ENCODE measurements at places on chromosomes 3 and 15.

GRCh38 chr15:71366522-71366921 is 251.3 kb downstream of the THSD4 start:
- no peaks in the 10 kb centered on the region for H3K27me3 ChIP-seq
- H3K36me3 ChIP-seq = no peaks in the 10 kb centered on the region
- DNase-seq = no peak
- H3K27ac ChIP-seq = peak overlapping the region; percentile 84
- H3K4me3 ChIP-seq = no peak overlapping the region

GRCh38 chr3:42195879-42196330 is 70.1 kb downstream of the CCK start:
- no peaks in the 10 kb centered on the region for H3K27me3 ChIP-seq
- no peak overlapping the region for H3K4me3 ChIP-seq
- H3K4me1 ChIP-seq = no peaks in the 10 kb centered on the region
- peaks cover 1% of the 10 kb centered on the region for H3K36me3 ChIP-seq
- DNase-seq = no peak

- H3K4me3 ChIP-seq = no peak overlapping the region
- H3K27me3 ChIP-seq = no peaks in the 10 kb centered on the region
- no peak overlapping the region for H3K27ac ChIP-seq
- DNase-seq = no peak
Measured at GRCh38 chr15:66138096-66138783, 115.3 kb downstream of the MEGF11 start.

- H3K36me3 ChIP-seq = peaks cover 34% of the 10 kb centered on the region
- no peaks in the 10 kb centered on the region for H3K27me3 ChIP-seq
- peaks cover 27% of the 10 kb centered on the region for H3K4me1 ChIP-seq
- no peak overlapping the region for H3K27ac ChIP-seq
- no peak for DNase-seq
Measured at GRCh38 chr3:12931273-12931905, 90.0 kb upstream of the RPL32 start.

GRCh38 chr3:5194801-5195509 is 7.4 kb downstream of the EDEM1 start:
- peak overlapping the region; percentile 54 for H3K27ac ChIP-seq
- H3K36me3 ChIP-seq = peaks cover 1% of the 10 kb centered on the region
- DNase-seq = no peak
- H3K4me3 ChIP-seq = no peak overlapping the region
- H3K4me1 ChIP-seq = peaks cover 22% of the 10 kb centered on the region

DNA sequence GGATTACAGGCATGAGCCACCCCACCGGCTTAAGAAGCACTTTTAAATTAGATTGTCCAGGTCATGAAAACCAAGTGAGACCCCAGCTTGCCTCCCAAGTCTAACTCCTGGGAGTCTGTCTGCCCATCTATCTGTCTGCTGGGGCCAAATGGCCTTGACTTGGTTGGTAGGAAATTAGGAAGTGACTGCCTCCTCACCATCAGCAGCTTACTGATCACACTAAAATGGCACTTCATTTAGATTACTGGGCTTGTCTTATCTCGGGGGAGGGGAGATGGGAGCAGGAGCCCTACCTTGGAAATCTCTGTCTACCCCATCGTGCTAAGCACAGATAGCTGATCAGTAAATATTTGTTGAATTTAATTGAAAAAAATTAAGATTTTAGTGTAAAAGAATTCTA is 5.6 kb upstream of the LRRC2 start:
- no peaks in the 10 kb centered on the region for H3K36me3 ChIP-seq
- peaks cover 15% of the 10 kb centered on the region for H3K4me1 ChIP-seq
- no peak overlapping the region for H3K4me3 ChIP-seq
- no peak overlapping the region for H3K27ac ChIP-seq
- DNase-seq = no peak

DNA sequence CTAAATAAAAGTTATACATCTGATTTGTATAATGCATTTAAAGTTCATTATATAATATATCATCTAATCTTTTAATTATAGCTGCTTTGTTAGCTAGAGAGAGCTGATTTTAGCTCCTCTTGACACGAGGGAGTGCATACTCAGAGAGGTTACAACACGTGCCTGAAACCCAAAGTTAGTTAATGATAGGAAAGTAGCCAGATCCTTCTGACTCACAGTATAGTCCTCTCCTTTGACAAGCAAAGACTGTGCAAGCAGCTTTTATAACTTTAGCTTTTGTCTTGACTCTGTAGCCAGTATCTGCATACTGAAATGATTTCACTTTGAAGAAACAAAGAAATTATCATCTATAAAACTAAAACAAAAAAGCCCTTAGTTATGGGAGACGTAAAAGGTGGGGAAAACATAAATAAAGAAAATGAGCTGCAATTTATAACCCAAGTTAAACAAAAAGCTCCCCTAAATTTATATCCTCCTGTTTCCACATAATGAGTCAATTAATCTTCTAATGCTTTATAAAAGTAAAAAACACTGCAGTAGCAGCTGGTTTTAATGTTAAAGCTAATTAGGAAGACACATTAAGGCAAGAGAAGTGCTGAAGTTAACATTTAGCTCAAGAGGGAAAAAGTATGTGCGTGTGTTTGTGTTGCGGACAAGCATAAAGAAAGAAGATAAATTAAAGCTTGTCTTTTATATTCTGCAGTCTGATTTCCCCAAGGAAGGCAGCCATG is 13.1 kb downstream of the GABRR3 start:
- H3K36me3 ChIP-seq = no peaks in the 10 kb centered on the region
- no peaks in the 10 kb centered on the region for H3K27me3 ChIP-seq
- H3K27ac ChIP-seq = no peak overlapping the region
- H3K4me3 ChIP-seq = no peak overlapping the region
- no peak for DNase-seq
- no peaks in the 10 kb centered on the region for H3K4me1 ChIP-seq

- H3K4me3 ChIP-seq = no peak overlapping the region
- H3K27ac ChIP-seq = no peak overlapping the region
- no peaks in the 10 kb centered on the region for H3K27me3 ChIP-seq
- H3K36me3 ChIP-seq = peaks cover 4% of the 10 kb centered on the region
Measured at GRCh38 chr15:58185439-58185838, 47.3 kb downstream of the AQP9 start.

DNA sequence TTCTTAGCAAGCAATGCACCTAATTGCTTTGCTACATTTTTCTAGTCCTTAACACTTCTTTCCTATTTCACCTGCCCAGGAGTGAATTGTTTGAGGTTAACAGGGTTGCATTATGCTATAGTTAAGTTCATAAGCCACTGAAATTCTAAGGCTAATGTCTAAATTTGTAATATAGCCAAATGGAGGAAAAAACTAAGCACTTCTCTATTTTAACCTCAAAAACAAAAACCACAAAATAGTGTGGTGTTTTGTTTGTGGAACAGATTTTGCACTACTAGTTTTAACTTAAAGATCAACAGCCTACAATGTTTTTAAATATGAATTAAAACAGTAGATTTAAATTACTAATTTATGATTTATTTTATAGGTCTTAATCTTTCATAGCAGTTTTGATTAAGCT is 5.5 kb downstream of the ATOSA start:
- no peak overlapping the region for H3K4me3 ChIP-seq
- no peak for DNase-seq
- H3K27me3 ChIP-seq = no peaks in the 10 kb centered on the region
- peaks cover 34% of the 10 kb centered on the region for H3K36me3 ChIP-seq
- no peak overlapping the region for H3K27ac ChIP-seq

DNA sequence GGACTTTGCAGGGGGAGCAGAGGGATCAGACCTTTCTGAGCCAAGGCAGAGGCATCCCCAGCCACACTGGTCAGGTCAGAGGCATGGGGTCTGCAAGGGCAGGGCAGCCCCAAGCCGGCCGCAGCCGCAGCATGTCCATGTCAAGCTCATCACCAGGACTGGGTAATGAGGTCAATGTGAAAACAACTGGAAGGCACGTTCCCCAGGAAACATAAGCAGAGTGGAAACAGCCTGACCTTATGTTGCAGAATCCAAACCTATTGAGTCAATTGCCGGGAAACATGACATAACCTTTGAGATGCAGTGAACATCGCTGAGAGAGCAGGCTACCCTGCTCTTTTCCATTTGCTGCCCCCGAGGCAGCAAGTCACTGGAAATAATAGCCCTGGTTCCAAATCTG is 315.1 kb upstream of the IGF1R start:
- H3K36me3 ChIP-seq = no peaks in the 10 kb centered on the region
- H3K4me3 ChIP-seq = no peak overlapping the region
- H3K4me1 ChIP-seq = no peaks in the 10 kb centered on the region
- no peak overlapping the region for H3K27ac ChIP-seq

DNA sequence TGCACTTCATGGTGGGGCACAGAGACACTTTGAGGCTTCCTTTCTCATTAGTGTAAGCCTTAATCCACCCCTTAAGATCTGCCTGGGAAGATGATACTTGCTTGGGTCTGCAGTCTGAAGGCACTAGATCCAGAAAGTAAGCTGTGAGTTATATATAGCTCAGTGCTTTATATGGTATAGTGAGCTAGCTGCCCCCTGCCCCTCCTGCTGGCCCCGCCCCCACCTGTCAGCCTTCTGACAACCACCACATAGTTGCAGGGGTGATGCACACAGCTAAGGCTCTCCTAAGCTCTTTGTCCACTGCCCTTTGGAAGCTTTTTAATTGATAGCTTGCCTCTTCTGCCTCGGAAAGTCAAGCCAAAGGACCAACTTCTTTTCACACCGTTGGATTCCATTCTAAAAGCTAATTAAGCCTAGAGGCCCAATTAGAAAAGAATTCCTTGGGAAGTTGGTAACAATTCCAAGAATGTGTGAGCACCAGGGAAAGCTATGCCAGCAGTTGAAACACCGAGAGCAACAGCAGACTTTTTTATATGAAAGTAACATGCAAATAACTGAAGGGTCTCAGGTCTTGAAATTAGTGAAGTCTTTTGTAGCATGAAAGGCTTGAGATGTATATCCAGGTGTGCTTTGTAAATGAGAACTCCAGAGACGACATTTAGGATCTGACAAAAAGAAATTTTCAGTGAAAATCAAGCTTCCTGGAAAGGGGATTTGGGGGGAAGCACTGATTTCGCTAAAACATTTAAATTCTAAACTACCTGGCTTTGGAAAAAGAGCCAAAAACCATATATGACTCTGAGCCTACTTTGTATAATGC is 2.3 kb downstream of the TPM1 start:
- no peaks in the 10 kb centered on the region for H3K27me3 ChIP-seq
- H3K36me3 ChIP-seq = no peaks in the 10 kb centered on the region
- H3K27ac ChIP-seq = no peak overlapping the region
- DNase-seq = no peak
- peaks cover 28% of the 10 kb centered on the region for H3K4me1 ChIP-seq

GRCh38 chr15:64622410-64623260 is 152.8 kb downstream of the RBPMS2 start:
- no peak overlapping the region for H3K27ac ChIP-seq
- H3K4me1 ChIP-seq = no peaks in the 10 kb centered on the region
- H3K27me3 ChIP-seq = no peaks in the 10 kb centered on the region

- H3K27ac ChIP-seq = no peak overlapping the region
- H3K4me3 ChIP-seq = no peak overlapping the region
- no peaks in the 10 kb centered on the region for H3K27me3 ChIP-seq
- H3K4me1 ChIP-seq = peaks cover 2% of the 10 kb centered on the region
- no peaks in the 10 kb centered on the region for H3K36me3 ChIP-seq
- DNase-seq = no peak
Measured at GRCh38 chr15:40512440-40512839, 41.7 kb downstream of the CHST14 start.

GRCh38 chr3:49644684-49645083 is 29.5 kb upstream of the APEH start:
- no peak for DNase-seq
- H3K36me3 ChIP-seq = no peaks in the 10 kb centered on the region
- no peaks in the 10 kb centered on the region for H3K27me3 ChIP-seq
- H3K4me3 ChIP-seq = no peak overlapping the region

DNA sequence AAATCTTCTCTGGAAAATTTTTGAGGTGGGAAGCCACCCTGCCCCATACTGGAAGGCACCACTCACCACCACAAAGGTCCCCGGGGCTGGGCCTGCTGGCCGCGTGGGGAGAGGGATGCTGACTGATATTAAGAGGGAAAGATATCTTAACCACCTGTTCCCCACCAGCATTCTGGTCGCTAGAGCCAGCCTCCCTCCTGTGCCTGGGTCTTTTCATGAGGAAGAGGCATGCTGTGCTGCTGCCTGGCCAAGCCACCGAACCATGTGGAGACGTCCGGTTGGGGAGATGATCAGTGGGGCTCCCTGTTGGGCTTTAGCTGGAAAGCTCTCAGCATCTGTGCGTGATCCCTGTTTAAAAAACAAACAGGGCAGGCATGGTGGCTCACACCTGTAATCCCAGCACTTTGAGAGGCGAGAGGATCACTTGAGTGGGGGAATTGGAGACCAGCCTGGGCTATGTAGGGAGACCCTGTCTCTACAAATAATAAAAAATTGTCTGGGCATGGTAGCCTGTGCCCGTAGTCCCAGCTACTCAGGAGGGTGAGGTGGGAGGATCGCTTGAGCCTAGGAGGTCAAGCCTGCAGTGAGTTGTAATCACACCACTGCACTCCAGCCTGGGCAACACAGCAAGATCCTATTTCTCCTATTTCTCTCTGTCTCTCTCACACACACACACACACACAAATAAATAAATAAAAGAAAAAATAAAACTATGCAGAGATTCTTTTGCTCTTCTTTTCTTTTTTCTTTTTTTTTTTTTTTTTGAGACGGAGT is 1.0 kb downstream of the KLHL18 start:
- peak overlapping the region; percentile 99 for H3K4me3 ChIP-seq
- no peaks in the 10 kb centered on the region for H3K27me3 ChIP-seq
- peaks cover 5% of the 10 kb centered on the region for H3K4me1 ChIP-seq
- peak overlapping the region; percentile 5 for H3K27ac ChIP-seq
- DNase-seq = peak; percentile 39

DNA sequence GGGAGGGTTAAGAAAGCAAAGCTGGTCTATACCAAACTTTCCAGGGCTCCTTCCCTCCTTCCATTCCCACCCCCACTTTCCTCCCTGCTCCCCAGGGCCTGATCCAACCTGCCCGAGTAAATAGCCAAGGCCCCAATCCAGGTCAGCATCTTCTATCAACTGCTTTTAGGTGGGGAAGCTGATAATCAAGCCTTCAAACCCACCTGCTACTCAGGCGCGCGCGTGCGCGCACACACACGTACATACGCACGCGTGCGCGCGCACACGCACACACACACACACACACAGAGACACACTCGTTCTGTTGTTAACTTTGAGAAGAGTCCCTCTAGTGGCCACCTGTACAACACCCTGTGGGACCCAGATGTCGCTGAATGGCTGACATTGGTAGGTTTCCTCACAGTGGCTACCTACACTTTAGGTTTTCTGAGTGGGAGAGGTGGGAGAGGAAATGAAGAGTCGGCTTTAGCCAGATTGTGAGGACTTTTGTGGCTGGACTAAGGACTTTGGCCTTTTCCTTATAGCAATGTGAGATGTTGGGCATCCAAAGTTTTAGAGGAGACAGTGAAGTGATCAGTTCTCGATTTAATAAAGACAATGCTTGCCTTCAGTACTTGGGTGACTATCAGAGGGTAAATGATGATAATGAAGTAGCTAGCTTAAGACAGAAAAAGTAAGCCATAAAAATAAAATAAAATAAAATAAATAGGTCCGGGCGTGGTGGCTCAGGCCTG is 179.9 kb upstream of the C2CD4B start:
- H3K27me3 ChIP-seq = no peaks in the 10 kb centered on the region
- no peaks in the 10 kb centered on the region for H3K36me3 ChIP-seq
- H3K4me1 ChIP-seq = no peaks in the 10 kb centered on the region
- DNase-seq = peak; percentile 45
- H3K4me3 ChIP-seq = peak overlapping the region; percentile 38

GRCh38 chr3:75237477-75237876 is 426.7 kb upstream of the FRG2C start:
- no peaks in the 10 kb centered on the region for H3K4me1 ChIP-seq
- H3K4me3 ChIP-seq = no peak overlapping the region
- DNase-seq = no peak
- H3K27me3 ChIP-seq = no peaks in the 10 kb centered on the region

Measured in liver (tissue), 10 donors.